Transverse colon (tissue), 4 donors: ENCODE measurements at places on chromosomes 2 and 18.

- peak; percentile 68 for DNase-seq
Observed at GRCh38 chr2:232592772-232593395, 40.5 kb upstream of the EFHD1 start.

DNA sequence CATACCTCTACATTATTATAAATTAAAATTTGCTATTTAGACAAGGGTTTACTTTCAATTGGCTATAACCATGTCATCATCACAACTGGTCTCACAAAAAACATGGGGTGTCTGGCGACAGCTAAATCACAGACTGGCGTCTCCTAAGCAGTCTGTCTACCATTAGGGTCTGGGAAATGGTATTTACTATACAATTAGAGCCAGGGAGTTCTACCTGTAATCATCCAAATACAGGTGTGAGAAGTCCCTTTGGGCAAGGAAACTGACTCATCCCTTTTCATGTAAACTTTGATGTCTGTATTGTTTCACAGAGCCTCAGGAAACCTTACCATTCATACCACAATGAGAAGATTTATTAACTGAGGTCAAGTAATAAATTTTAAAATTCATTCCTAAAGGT is 126.7 kb downstream of the OLA1 start:
- DNase-seq, result no peak

- peak; percentile 59 for DNase-seq
Observed at GRCh38 chr18:74493689-74494088, 2.5 kb upstream of the CNDP2 start.

- DNase-seq, result no peak
Observed at GRCh38 chr2:56130463-56131070, 53.2 kb upstream of the CCDC85A start.

- DNase-seq, result peak; percentile 36
Observed at GRCh38 chr2:105749583-105750400, 5.1 kb downstream of the NCK2 start.

- no peak for DNase-seq
Observed at GRCh38 chr2:85840091-85840490, 48.7 kb downstream of the ST3GAL5 start.

DNA sequence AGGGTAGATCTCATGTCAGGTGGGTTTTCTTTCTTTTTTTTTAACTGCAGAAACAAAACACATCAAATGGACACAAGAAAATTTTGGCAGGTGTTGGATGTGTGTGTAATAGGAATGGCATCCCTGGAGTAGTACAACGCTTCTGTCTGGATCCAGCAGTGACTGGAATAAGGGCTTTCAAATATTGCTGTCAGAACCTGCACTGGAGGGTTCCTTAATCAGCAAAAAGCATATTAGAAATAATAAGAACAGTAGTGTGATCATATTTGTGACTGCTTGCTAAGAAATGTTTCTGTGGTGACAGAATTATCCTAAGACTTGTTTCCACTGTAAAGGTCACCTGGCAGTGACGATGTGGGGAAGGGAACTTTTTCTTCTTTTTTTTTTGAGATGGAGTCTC is 30.8 kb downstream of the CREG2 start:
- DNase-seq, result no peak

DNA sequence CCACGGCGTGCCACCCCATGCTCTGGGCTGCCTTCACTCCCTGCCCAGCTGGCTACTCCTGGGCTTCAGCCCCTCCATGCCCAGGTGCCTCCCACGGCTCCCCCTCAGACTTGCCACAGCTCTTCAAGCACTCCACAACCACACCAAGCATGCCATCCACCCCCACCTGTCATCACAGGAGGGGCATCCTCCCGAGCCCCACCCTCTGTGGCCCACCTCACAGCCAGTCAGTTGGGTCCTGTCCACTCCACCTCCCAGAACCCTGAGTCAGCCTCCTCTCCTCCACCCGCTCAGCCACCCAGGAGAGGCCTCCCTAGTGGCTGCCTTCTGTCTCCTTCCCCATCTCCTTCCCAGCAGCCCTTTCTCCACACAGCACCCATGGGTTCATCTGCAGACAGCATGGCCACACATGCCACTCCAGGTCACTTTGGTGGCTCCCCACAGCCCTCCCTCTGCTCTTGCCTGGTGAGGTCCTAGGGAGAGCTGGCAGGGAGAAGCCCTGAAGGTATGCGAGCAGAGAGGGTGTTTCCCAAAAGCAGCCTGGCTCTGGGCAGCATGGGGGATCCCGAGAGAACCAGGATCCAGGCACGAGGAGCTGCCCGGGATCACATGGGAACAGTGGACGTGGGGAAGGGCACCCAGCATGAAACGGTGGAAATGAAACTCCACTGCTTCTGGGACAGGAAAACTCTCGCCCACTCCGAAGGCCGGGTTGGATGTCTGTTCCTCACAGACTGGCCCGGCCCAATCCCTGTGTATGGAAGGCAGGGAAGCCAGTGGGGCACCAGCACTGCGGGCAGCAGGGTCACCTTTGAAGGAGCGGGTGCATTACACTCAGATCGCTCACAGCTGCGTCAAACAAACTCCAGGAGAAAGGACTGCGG is 2.7 kb downstream of the LIMS2 start:
- no peak for DNase-seq

GRCh38 chr18:31101183-31102024 is 817 bp downstream of the DSC2 start:
- peak; percentile 73 for DNase-seq

GRCh38 chr2:192243488-192243887 is 48.8 kb upstream of the TMEFF2 start:
- no peak for DNase-seq

DNA sequence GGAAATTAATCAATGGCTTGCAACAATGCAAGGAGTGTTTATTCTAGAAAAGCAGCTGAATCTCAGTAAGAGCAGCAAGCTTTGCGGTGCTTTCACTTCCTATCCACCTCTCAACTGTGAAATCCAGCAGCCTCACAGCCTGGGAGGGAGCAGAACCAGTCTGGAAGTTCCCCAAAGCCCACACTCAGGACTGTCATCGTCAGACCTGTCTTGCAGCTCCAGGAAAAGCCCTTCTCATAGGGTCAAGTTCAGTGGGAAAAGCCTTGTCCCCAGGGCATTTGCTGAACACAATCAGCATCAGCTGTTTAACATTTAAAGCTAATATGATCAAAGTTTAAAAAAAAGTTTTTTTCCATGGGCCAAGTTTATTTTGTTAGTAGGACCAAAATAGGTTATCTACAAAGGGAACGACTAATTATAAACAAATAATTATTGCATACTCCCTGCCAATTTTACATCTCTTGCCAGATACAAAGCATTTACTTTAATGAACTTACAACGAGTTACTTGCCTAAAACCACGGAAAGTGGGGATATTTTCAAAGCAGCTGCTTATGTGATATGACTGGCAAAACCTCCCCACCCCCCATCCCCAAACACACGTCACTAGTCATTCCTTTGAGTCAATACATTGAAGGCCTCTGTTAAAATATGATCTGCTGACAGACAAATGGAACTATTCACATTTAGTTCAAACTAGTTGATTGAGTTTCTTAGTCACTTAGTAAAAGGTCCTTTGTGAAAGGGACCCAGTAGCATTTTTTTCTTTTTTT is 36.8 kb downstream of the PARD6G start:
- DNase-seq, result no peak

DNA sequence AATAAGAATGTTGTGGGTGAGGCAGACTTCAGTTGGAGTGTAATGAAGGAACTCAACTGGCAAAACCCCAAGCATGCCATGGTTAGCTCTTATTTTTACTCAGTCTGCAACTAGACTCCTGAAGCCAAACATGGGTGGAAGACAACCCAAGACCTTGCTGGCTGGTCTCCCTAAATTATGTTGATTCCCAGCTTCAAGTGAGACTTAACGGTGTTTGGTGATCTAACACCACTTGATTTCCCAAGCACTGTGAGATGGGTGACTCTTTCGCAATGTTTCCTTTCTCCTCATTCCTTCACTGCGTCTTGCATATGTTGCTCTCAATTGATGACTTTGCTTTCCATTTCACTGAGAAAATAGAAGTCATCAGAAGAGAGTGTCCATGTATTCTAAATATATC is 693.1 kb downstream of the DCC start:
- no peak for DNase-seq

DNA sequence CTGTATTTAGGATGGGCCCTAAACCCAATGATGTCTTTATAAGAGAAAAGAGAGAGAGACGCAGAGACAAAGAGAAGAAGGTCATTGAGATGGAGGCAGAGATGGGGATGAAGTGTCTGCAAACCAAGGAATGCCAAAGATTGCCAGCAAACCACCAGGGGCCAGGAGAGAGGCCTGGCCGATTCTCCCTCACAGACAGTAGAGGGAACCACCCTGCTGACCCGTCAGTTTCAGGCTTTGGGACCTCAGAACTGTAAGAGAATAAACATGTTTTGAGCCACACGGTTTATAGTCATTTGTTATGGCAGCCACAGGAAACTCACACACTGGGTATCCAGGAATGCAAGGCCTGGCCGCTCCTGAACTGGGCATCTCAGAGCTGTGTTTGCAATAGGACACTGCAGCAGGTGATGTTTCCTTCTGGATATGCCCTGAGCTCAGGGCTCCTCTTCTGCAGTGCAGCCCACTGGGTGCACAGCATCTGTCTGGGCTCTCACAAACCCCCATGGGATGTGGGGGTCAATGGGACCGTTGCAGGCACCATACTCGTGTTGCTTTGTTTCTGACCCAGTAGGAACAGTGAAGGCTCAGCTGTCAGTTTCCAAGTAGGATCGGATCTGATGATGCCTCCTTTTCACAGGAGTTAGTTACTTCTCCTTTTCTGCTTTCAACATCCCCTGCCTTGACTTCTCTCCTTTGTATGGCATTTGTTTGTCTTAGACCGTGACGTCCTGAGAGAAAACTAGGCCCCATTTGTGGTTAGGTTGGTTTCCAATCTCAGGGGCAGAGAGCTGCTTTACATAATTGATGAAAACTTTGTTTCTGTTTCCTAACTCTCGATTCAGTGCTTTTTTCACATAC is 20.8 kb downstream of the PTPN18 start:
- no peak for DNase-seq

DNA sequence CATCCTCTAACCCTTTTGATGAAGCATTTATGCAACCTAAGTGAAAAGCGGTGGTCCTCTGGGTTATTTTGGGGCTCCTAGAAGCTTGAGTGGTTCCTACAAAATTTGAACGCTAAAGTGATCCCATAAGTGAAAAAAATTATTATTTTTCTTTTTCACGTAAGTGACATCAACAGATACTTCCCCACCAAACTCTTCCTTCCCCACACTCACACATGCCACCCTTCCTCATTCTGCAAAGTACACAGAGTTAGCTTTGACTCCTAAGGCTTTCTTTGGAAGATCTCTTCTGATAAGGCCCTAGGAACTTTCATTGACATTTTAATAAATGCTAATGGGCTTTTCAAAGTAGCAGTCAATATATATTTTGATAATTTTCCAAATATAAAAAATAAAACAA is 109.7 kb downstream of the DOCK10 start:
- no peak for DNase-seq

DNA sequence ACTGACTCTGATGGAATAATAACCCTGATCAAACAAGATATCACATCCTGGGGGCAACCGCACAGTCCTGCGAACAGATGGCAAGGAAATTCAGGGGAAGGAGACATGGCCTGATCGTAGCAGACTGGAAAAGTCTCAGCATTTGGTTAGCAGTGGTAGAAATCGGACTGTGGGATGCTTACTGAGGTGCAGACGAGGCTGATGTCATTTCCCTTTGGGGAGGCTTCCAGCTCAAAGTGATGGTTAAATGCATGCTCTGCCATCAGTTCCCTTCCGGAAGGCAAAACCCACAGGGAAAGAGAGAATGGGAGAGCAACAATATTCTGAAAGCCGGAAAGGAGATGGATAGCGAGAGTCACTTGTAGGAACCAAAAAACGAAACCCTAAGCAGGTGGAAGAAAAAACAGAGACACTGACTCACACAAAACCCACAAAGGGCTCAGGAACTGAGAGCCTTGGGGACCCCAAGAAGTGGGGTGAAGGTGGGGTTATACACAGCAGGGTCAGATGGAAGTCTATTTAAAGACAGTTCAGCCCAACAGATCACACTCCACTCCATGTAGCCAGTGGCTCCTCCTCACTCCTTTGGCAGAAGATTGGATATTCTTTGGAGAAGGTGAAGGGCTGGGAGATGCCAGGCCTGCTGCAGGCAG is 93.1 kb downstream of the INPP5D start:
- DNase-seq, result no peak

- no peak for DNase-seq
Observed at GRCh38 chr2:1856475-1856874, 112.2 kb upstream of the PXDN start.

DNA sequence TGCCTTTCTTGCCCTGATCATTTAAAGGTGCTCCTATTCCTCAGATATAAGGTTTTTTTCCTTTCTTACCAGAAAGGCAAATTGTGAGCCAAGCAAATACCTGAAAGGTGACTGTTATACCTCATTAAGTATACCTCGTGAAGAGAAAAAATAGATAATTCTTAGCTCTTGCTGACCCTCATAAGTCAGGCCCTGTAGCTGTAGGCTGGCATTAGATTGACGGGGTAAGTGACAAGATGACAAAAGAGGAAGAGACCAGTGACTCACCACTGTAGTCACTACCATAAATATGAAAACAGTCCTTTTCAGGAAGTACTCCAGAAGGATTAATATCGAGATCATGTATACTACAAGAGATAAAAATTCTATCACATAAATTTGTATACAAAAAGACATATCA is 104.6 kb downstream of the PTPN4 start:
- no peak for DNase-seq

DNA sequence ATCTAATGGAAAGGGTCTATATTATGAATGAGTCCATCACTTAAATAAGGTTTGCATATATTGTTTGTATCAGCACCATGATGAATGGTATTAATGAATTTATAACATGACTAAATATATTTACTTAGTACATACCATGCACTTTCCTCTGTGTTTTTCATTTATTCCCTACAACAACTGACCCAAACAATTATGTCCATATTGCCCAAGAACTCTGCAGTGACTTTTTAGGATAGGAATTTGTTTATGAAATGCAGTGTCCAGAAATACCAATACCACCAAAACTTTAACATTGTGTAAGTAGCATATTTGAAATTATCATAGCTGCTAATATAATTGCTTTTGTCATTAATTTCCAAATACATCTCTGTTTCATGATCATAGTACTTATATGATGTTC is 119.7 kb downstream of the WDR7 start:
- DNase-seq, result no peak

DNA sequence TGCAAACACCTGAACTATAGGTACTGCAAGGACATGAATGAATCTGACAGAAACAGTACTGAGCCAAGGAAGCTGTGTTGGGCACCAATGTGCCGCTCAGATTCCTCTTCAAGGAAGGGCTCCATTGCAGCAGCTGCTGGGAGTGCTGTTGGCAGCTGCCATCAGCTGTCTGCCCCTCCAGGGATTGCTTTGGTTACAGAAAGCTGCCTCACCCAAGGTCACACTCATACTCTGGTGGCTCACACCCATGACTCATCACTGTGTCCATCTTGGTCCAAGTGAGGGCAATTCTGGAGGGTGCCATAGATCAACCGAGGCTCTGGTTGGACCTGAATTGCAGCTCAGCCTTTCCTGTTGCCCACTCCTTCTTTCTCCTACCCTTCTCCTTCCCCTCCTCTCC is 24.4 kb upstream of the TRPM8 start:
- DNase-seq, result no peak

GRCh38 chr2:228901531-228901930 is 369.6 kb downstream of the PID1 start:
- no peak for DNase-seq

GRCh38 chr18:25167612-25168410 is 184.2 kb downstream of the ZNF521 start:
- DNase-seq, result no peak

GRCh38 chr18:59715445-59715844 is 18.2 kb upstream of the CCBE1 start:
- DNase-seq, result no peak

GRCh38 chr2:27076323-27076722 is 2.1 kb upstream of the EMILIN1 start:
- no peak for DNase-seq

- no peak for DNase-seq
Observed at GRCh38 chr2:99938250-99938649, 204.1 kb downstream of the AFF3 start.
